HCEC 1CT (cell line): ENCODE measurements at places on chromosomes 11 and 22.

- DNase-seq = no peak
These were observed 2.8 kb upstream of the FKBP2 start for GRCh38 chr11:64238076-64238475.

DNA sequence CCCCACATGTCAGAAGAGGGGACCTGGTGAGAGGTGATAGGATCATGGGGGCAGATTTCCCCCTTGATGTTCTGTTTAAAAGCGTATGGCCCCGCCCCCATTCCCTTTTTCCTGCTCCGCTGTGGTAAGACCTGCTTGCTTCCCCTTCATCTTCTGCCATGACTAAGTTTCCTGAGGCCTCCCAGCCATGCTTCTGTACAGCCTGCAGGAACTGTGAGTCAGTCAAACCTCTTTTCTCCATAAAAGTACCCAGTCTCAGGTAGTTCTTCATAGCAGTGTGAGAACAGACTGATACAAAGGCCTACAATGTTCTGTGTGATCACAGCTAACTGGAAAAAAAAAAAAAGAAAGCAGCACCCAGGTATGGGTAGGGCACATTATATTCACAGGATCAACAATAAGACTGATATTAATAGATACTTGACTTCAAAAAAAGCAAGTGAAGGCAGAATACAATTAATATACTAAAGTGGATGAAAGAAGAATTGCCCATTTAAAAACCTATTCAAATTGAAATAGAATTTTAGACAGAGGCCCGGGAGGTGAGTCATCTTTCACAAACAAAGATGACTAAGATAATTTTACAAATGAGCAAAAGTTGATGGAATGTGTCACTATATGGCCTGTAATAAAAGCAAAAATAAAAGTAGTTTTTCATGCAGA is 1.7 kb upstream of the OR52K1 start:
- DNase-seq = peak; percentile 31

DNA sequence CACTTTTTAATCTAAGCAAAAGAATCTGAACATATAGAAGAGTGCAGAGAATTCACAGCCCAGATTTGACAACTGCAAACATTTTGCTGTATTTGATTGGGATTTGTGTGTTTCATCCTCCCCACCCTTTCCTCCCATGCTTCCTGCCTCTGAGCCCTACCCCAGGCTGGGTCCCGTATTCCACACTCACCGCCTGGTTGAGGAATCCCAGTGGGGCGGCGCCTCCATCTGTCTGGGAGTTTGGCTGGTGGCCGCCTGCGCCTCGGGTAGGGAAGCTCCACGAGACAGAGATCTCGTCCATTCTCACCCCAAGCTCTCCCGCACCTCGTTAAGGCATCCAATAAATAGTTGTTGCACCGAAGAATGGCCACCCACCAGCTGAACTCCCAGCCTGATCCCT is 105.9 kb upstream of the SLC22A12 start:
- DNase-seq = no peak

DNA sequence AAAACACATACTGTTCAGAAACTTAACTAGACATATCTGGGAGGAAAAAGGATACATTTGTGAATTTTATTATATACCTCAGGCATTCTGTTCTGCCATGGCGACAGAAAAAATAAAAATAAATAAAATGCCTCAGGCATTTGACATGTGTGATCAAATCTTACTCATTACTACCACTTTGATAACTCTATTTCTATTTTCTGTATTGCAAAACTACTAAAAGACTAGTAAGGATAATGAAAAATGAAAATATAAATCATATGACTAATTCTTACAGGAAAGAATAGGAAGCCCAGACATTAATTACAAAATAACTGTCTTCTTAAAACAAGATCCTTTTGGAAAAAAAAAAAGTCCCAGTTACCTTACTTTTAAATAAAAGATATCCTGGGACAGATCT is 5.3 kb downstream of the PICALM start:
- peak; percentile 60 for DNase-seq

DNA sequence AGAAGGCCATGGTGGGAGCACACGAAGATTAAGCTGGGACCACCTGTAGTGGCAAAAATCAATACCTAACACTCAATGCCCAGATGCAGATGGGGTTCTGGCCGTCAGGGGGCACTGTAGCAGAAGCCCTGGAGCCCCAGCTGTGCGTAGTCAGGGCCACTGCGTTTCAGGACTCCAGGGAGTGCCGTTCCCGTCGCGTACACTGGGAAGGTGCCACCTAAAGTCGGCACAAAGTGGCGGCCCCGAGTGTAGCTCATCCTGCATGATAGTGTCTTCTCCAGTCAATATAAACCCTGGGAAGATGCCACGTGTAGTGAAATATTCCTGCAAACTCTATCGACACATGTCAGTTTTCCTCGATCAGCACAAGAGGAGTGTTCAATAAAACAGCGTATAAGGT is 123.8 kb upstream of the NTM start:
- DNase-seq = no peak

DNA sequence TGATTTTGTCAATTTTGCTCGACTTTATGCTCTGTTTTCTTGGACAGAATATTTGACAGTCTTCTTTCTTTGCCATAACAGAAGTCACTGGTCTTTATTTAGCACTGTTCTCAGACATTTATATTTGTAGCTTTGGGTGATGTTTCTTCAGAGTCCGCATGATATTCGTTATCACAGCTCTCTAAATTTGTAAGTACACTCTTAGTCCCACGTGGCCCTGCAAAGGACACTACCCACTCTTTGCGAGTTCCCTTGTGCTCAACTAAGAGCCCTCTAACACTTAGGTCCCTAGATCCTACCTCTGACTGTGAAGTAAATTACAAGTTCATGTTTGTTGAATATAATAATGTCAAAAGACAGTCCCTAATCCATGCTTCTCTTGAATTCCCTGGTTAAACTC is 651.9 kb downstream of the NTM start:
- no peak for DNase-seq

GRCh38 chr11:84497981-84498411 is 1129.1 kb downstream of the DLG2 start:
- no peak for DNase-seq

DNA sequence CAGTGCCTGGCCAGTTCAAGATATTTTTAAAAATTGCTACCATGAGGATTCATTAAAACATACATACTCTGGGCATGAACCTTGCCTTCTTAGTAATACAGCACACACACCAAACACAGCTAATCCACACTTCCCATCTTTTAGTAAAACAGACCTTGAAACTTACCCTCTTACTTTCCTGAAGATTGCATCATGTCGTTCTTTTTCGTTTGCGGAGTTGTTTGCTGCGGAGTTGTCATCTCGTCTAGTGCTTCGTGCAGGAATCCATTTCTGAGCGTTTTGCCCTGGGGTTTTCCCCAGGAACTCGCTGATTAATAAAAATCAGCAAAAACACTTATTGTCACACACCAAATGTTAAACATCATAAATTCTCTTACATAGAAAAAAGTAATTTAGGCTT is 3.0 kb downstream of the EIF4G2 start:
- DNase-seq = no peak

GRCh38 chr11:31958076-31958735 is 132.7 kb upstream of the RCN1 start:
- peak; percentile 38 for DNase-seq

- no peak for DNase-seq
These were observed 22.9 kb downstream of the ZNRF3 start for GRCh38 chr22:28906312-28906711.
